ENCODE measurements at places on chromosomes 1 and 21. TPM values are rescaled to one million over a fixed set of nuclear protein-coding genes. Genes with fewer than 3 reads are reported as not detected.

DNA sequence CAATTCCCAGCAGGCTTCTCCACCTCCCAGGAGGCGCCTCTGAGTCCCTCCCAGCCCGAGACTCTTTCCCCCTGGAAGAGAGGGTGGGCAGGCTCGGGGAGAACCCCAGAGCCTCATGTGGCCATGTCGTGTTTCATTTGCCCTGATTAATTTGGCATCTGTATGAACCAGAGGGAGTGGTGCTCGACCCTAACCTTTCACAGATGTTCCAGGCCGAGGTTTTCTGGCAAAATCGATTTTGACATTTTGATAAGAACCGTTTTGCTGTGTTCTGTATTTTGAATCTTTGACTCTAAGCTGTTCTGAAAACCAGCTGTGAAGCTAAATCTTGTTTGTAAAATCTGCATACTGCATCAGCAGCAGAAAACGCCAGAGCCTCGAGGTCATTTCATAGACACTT is 367.4 kb downstream of the CAMTA1 start:
- peaks cover 5% of the 10 kb centered on the region for H3K4me1 ChIP-seq
- no peaks in the 10 kb centered on the region for H3K27me3 ChIP-seq
- H3K4me3 ChIP-seq: no peak overlapping the region

The MYBPHL gene
- total RNA-seq: 0.59 TPM

GRCh38 chr1:10745886-10746455 is 50.5 kb downstream of the CASZ1 start:
- no peak overlapping the region for H3K27ac ChIP-seq
- no peaks in the 10 kb centered on the region for H3K27me3 ChIP-seq
- no peaks in the 10 kb centered on the region for H3K4me1 ChIP-seq
- no peak for DNase-seq

DNA sequence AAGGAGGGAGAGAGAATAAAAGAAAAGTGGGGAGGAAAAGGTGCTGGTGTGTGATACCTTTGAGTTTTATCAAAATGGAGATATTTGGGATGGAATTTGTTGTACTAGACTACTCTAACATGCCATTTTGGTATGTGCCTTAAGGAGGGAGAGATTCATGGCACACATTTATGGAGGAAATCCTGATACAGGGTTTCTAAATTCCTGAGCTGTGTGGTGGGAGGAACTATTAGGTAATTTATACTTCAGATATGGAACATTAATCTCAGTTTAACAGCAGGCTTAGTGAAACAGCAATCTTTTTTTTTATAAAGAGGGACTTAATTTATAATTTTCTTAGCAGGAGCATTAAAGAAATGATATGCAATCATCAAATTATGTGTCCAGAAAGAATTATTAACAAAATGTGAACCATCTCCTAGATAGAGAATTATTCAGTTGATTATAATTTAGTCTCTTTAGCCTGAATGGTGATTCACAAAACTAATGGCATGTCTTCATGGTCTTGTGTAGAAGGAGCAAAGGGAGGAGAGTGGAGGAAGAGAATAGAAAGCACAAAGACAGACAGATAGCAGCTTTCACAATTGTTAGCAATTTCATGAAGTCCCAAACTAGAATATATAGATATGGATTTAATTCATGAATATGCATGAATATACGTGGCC is 301.6 kb downstream of the HLX start:
- DNase-seq: no peak
- no peaks in the 10 kb centered on the region for H3K27me3 ChIP-seq
- no peak overlapping the region for H3K4me3 ChIP-seq
- H3K27ac ChIP-seq: no peak overlapping the region
- no peaks in the 10 kb centered on the region for H3K4me1 ChIP-seq
- H3K36me3 ChIP-seq: no peaks in the 10 kb centered on the region

The CHI3L1 gene
- not detected for total RNA-seq

DNA sequence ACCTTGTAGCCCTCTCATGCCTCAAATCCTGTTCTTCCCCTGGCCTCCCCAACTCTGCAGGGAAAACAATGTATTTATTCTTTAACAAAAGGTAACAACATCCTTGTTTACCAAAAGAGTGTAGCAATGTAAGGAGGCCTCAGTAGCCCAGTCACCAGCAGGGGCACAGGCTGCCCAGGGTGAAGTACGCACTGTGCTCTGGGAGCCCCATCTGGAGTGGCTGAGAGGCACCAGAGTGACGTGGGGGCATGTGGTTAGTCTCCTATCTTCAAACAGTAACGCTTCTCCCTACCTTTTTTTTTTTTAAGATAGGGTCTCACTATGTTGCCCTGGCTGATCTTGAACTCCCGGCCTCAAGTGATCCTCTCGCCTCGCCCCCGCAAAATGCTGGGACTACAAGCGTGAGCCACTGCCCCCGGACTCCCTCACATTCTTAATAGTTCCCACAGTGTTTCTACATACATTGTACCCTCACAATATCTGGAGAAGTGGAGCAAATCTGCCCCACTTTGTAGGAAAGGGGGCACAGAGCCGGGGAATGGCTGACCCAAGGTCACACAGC is 51.3 kb upstream of the ECE1 start:
- DNase-seq: no peak
- no peak overlapping the region for H3K4me3 ChIP-seq
- peaks cover 4% of the 10 kb centered on the region for H3K27me3 ChIP-seq
- no peaks in the 10 kb centered on the region for H3K4me1 ChIP-seq
- H3K36me3 ChIP-seq: no peaks in the 10 kb centered on the region

GRCh38 chr1:44437107-44437716 is 32.2 kb downstream of the RNF220 start:
- H3K36me3 ChIP-seq: 0 out of 2 replicates have a peak, but pooled peaks cover 4% of the 10 kb centered on the region
- H3K27ac ChIP-seq: no peak overlapping the region
- no peaks in the 10 kb centered on the region for H3K27me3 ChIP-seq
- H3K4me3 ChIP-seq: no peak overlapping the region
- peaks cover 8% of the 10 kb centered on the region for H3K4me1 ChIP-seq

DNA sequence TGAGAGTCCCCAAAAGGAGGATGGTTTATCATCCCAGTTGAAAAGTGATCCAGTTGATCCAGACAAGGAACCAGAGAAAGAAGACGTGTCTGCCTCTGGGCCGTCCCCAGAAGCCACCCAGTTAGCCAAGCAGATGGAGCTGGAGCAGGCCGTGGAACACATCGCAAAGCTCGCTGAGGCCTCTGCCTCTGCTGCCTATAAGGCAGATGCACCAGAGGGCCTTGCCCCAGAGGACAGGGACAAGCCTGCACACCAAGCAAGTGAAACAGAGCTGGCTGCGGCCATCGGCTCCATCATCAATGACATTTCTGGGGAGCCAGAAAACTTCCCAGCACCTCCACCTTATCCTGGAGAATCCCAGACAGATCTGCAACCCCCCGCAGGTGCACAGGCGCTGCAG is 43.3 kb downstream of the ZBTB17 start:
- DNase-seq: no peak
- H3K27me3 ChIP-seq: no peaks in the 10 kb centered on the region
- H3K4me3 ChIP-seq: no peak overlapping the region

The COL16A1 gene
- 6.5 TPM for total RNA-seq

DNA sequence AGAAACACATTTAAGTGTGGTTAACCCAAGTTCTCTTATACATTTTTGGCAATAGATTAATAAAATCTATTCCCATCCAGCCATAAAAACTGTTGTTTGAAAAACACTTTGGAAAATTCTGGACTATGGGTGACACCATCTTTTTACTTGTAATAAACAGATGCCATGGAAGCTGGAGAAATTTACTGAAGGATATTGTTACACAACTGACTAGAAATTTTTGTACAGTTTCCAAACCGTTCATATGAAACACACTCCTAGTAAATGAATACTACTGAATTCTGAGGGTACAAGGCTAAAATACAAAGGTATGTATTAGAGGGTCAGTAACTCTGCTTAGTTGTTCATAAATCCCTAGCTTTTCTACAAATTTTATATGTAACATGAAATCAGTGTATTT is 48.7 kb downstream of the TRIM33 start:
- no peaks in the 10 kb centered on the region for H3K27me3 ChIP-seq
- H3K4me1 ChIP-seq: no peaks in the 10 kb centered on the region
- H3K4me3 ChIP-seq: no peak overlapping the region
- peaks cover 27% of the 10 kb centered on the region for H3K36me3 ChIP-seq
- H3K27ac ChIP-seq: no peak overlapping the region

The PCSK9 gene
- total RNA-seq: 75.1 TPM

DNA sequence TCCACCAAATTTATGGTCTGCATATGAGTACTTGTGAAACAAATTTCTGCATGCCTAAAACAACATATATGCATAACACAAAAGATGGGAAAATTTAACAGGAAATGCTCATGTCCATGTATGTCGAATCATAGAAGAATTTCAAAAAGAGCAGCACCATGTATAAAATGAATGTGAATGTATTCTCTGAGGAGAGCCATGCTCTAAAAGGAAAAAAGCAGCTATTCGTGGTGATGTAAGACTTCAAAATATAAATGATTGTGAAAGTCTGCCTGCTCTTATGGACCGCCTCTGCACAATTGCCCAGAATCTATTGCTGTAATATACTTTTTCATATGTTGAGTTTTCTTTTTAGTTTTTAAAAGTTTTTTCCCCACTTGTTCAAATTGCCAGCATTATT is 66.8 kb downstream of the EPB41 start:
- no peak for DNase-seq
- H3K27me3 ChIP-seq: no peaks in the 10 kb centered on the region
- no peak overlapping the region for H3K4me3 ChIP-seq
- no peak overlapping the region for H3K27ac ChIP-seq

The HSF2BP gene
- total RNA-seq: 1.5 TPM

The VAMP4 gene
- 4.2 TPM for total RNA-seq

The HSD3B2 gene
- not detected for total RNA-seq

The MR1 gene
- 0.07 TPM for total RNA-seq

- H3K4me3 ChIP-seq: no peak overlapping the region
- no peak for DNase-seq
Measured at GRCh38 chr1:62989497-62989896, 205.6 kb downstream of the ATG4C start.

The SPATA45 gene
- 0.68 TPM for total RNA-seq

- H3K4me3 ChIP-seq: no peak overlapping the region
- no peaks in the 10 kb centered on the region for H3K4me1 ChIP-seq
Measured at GRCh38 chr1:65372557-65372956, 47.9 kb upstream of the LEPR start.

The KCNK1 gene
- total RNA-seq: 9.9 TPM

DNA sequence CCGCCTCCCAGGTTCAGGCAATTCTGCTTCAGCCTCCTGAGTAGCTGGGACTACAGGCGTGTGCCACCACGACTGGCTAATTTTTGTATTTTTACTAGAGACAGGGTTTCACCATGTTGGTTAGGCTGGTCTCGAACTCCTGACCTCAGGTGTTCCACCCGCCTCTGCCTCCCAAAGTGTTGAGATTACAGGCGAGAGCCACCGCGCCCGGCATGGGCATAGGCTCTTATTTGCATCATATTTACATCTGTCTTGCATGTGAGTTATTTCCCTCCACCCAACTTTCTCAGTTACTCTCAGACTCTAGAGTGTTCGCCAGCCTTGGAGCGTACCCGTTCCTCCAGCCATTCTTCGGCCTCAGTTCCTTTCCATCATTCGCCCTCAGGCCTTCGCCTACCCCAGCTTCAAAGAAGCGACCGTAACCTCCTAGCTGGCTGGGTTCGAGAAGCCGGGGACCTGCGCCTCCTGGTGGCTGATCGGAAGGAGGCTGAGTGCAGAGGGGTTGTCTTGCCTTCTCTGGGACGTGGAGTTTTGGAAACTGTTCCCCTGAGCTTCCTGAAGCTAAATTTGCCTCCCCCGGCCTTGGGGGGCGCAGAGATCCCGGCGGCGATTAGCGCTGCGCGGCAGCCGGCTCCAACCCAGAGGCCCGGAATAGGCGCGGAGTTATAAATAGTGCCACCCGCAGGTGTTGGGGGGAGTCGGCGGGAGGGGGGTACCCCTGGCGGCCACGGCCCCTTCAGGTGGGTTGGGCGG is 3.6 kb upstream of the ZBTB7B start:
- peak; percentile 89 for DNase-seq
- no peaks in the 10 kb centered on the region for H3K4me1 ChIP-seq
- H3K36me3 ChIP-seq: no peaks in the 10 kb centered on the region

DNA sequence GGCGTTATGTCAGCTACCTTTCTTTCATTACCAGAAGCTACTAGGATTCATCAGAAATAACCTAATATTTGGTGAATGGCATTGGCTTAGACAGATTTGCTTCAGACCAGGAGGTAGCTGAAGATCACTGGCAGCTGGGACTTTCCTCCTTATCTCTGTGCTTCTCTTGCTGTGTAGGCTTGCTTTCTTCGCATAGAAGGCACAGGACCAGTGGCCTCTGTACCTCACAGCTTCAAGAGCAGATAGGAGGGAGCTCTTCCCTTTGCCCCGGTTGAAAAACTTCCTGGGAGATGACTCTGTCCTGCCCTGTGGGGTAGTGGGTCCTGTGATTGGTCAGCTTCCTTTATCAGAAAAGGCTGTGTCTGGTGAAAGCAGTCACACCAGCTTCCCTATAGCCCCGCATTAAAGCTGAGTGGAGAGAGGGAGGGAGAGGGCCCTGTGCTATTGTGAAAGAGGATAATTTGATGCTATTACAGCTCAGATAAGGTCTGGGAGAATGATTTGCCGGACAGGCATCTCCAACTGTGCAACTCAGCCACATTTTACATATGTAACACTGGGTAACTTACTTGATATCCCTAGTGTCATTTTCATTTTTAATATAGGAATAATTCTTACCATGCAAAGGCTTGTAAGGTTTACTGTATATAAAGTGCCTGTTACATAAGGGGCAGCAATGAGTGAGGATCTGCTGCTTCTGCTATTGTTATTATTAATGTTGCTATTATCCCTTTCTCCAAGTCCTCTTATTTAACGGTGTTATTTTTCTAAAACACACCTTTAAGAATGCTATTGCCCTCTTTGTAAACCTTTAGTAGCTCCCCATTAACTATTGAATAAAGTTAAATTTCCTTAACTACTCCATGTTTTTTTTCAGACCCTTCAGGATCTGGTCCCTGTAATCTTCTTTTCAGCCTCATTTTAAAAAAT is 31.6 kb downstream of the OSBPL9 start:
- peak; percentile 42 for DNase-seq
- no peaks in the 10 kb centered on the region for H3K4me1 ChIP-seq
- H3K4me3 ChIP-seq: no peak overlapping the region
- H3K27ac ChIP-seq: no peak overlapping the region
- H3K36me3 ChIP-seq: no peaks in the 10 kb centered on the region

Measured in H9 (cell line).